ENCODE measurements at places on chromosomes 12 and 14. TPM values are rescaled to one million over a fixed set of nuclear protein-coding genes. Genes with fewer than 3 reads are reported as not detected.

DNA sequence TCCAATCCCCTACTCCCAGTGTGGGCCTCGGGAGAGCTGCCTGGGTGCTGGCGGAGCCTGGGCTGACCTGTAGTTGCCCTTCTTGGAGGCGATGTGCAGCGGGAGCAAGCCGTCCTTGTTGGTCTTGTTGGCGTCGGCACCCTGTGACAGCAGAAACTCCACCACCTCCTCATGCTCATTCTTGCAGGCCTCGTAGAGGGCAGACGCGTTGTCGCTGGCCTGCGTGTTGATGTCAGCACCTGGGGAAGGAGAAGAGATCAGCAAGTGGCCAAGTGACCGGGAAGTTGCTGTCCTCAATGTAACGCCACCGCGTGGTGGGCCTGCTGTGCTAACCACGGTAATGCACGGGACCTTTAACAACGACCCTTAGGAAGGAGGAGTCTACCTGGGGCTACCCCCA is 20.1 kb downstream of the FAM181A start:
- no peak for DNase-seq

GRCh38 chr14:40758076-40758475 is 848.6 kb upstream of the LRFN5 start:
- no peak for DNase-seq

GRCh38 chr12:103456006-103456405 is 39.8 kb downstream of the C12orf42 start:
- no peak for DNase-seq

DNA sequence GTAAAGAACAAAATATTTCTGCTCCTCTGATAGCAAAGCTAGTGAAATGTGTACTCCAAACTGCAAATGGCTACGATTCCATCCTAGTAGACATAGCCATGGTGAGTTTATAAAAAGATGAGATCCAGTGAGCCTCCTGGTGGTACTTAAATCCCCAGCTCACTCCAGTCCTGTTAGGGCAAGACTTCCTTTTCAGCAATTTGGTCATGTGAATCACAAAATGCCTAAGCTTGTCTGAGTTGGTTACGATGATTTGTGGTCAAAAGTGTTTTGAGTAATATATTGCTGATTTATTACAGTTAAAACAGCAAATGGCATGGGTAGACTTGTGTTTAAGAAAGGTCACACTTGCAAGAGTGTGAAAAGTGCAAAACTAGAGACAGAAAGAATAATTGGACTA is 102.7 kb upstream of the NAV3 start:
- no peak for DNase-seq

DNA sequence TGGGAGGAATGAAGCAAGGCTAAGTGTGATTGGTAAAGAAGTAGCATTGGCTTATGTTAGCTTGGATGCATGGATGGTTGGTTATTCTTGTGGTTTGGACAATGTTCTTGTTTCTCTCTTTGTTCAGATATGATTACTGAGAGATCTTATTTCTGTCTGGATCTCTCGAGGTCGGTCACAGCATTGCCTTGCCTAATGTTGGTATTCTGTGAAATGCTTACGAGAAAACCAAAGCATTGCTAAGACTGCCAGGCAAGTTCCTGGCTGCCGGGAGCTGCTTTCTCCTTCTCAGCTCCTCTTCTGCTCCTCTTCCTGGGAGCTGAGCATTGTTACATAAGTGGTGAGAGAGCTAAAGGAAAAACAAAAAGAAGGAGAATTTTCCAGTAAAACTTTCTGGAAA is 7.4 kb upstream of the RND1 start:
- no peak for DNase-seq

MYL2 gene
- total RNA-seq, result 0.34 TPM

SMIM41 gene
- total RNA-seq, result not detected

DNA sequence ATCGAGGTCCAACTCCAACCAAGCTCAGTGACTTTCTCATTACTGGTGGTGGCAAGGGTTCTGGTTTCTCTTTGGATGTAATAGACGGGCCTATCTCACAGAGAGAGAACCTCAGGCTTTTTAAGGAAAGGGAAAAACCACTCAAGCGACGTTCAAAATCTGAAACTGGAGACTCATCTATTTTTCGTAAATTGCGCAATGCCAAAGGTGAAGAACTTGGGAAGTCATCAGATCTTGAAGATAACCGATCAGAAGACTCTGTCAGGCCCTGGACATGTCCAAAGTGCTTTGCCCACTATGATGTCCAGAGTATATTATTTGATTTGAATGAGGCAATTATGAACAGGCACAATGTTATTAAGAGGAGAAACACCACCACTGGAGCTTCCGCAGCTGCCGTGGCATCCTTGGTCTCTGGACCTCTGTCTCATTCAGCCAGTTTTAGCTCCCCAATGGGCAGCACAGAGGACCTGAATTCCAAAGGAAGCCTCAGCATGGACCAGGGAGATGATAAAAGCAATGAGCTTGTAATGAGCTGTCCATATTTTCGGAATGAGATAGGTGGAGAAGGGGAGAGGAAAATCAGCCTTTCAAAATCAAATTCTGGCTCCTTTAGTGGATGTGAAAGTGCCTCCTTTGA is 343.5 kb upstream of the RGS6 start:
- DNase-seq, result no peak

- no peak for DNase-seq
Measured at GRCh38 chr14:54816450-54816849, 86.2 kb downstream of the GCH1 start.

IFI27 gene
- 375 TPM for total RNA-seq

HHIPL1 gene
- 1.7 TPM for total RNA-seq

- DNase-seq, result peak; percentile 6
Measured at GRCh38 chr14:25394356-25394755, 344.4 kb upstream of the STXBP6 start.

Measured in dermis blood vessel endothelial cell (primary cell).